Caudate nucleus (tissue), 63 donors: ENCODE measurements at places on chromosomes 12 and 14.

DNA sequence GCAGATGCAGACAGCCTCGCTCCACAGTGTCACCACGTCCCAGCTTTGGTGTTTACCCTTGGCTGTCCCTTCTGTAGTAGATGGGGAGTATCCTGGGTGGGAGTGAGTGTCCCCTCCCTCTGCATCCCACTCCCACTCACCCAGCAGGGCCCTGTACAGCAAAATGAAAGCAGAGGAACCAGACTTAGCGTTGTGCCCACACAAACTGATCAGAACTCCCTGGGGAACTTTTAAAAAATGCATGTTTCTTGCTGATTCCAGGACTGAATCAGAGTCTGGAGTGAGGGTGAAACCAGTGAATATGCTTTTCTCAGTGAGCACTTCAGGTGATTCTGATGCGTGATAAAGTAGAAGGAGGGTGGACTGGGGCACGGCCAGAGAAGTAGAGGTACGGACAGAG lies 2.9 kb downstream of the ACVRL1 start:
- no peak for DNase-seq

DNA sequence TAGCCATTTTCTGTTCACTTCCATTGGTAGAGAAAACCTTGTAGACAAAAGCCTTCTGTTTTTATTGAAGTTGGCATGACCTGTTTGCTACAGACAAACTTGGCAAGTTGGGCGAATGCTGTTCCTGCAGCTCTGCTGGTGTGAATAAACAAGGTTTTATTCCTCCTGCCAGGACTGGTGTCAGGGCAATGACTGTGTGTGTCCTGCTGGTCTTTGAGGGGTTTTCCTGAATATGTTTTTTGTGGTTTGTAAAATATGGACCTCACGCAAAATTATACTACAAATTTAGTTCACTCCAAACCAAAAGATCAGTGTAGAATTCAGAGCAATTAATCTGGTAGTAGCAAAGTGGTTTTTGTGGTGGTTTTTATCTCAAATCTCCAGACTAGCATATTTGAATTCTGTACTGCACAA lies 140.8 kb downstream of the ERC1 start:
- no peak for DNase-seq

DNA sequence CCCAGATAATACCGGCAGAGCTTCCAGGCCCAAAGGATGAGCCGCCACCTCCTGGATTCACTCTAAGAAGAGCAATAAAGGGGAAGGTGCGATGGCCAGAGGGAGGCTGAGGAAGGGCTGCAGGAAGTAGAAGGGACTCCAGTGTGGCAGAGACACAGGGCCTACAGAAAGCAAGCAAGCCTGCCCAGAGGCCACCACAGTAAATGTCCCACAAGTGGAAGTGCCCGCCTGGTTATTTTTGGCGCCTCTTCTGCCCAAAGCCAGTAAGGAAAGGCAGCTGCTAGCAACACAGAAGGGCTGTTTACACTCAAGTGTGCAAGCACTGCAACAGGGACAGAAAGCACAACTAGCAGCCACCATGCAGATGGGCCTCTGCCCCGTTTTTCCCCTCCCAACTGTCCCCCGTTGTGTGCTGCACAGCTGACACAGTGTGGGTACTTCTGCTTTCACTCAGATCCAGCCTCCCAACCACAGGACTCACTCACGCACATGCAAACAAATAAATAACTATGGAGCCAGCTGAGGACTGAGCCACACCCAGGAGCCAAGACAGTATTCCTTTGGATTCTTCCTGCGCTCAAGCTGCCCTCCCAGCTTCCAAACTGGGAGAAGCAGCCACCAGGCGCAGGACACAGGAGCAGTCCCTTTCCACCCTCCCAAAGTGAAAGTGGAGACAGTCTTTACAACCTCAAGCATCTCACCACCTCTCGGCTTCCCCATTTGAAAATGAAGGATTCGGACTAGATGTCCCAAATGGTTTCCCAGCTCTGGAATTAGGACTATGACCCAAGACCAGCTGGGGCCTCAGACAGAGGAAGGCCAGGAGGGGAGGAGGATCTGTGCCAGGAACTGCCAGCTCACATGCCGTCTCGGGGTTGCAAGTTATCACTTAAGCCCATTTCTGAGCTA lies 40.0 kb upstream of the PNMA1 start:
- DNase-seq: peak; percentile 44

- DNase-seq: no peak
Measured at GRCh38 chr14:75184492-75184891, 8.1 kb upstream of the TMED10 start.

- DNase-seq: no peak
Measured at GRCh38 chr14:65321370-65321875, 91.1 kb upstream of the FUT8 start.

DNA sequence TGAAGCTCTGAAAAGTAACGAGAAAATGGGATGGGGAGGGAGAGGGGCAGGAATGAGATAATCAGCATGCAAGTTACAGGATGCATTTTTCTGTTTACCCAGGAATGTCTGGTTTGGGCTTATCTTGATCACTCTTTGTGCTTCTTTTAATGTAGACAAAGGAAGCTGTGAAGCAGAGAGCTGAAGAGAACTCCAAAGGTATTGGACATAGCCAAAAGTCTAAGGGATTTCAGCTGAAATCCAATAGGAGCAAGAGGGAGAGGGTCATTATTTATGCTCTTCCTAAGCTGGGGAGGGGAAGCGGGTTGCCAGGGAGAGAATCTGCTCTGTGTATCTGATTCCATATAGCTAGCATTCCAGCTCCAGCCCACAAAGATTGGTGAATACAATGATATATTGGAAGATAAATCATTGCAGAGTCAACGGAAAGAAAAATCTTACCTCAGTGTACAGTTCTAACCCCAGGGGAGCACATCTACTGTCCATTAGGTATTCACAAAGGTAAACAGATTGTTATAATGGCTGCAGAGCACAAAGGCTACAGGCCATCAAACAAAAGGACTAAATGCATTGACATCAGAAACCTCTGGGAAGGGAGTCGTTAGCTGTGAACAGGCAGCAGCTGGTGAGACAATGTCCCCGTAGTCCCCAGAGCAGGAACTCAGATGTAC lies 61.0 kb upstream of the PELI2 start:
- DNase-seq: no peak

GRCh38 chr12:120089796-120090195 lies 26.8 kb downstream of the RAB35 start:
- no peak for DNase-seq

DNA sequence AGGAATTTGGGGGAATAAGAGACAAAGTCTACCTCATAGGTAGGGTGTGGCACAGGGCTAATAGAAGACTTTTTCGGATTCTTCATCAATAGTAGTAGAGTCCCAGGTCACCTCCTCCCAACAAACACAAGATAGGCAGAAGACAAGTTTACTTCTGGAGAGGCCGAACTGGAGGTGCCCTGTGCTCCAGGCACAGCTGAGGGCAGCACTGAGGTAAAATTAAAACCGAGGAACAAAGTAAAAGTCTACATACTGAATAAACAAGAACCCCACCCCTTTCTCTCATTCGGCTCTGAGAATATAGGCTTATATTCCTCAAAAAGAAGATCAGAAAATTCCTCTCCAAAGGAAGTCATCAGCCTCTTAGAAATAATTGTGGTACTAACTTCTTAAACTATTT lies 161.5 kb downstream of the SEC23A start:
- DNase-seq: no peak

- DNase-seq: no peak
Measured at GRCh38 chr12:79782172-79782900, 91.6 kb upstream of the PAWR start.

GRCh38 chr12:6082613-6083012 lies 41.9 kb downstream of the VWF start:
- no peak for DNase-seq

DNA sequence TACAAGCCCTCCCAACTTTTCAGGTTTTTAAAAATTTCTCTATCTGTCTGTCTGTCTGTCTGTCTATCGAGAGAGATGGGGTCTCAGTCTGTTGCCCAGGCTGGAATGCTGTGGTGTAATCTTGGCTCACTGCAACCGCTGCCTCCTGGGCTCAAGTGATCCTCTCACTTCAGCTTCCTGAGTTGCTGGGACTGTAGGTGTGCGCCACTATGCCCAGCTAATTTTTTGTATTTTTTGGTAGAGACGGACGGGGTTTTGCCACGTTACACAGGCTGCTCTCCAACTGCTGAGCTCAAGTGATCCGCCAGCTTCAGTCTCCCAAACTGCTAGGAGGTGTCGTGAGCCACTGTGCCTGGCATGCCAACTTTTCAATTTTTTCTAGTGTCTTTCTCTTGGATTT lies 437.2 kb downstream of the PCNX1 start:
- no peak for DNase-seq

DNA sequence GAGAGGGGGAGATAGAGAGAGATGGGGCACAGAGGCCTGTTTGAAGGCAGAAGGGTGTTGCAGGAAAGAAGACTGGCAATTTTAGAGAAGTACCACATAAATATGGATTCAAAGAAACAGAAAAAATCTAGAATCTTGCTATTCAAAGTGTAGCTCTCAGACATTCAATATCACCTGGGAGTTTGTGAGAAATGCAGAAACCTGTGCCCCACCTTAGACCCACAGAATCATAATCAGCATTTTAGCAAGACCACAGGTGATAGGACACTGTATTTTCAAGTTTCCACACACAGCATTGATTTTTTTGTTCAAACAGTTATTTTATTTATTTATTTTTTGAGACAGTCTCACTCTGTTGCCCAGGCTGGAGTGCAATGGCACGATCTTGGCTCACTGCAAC lies 3.3 kb downstream of the NEDD8 start:
- DNase-seq: no peak

- no peak for DNase-seq
Measured at GRCh38 chr14:59268011-59268410, 79.5 kb downstream of the DAAM1 start.

DNA sequence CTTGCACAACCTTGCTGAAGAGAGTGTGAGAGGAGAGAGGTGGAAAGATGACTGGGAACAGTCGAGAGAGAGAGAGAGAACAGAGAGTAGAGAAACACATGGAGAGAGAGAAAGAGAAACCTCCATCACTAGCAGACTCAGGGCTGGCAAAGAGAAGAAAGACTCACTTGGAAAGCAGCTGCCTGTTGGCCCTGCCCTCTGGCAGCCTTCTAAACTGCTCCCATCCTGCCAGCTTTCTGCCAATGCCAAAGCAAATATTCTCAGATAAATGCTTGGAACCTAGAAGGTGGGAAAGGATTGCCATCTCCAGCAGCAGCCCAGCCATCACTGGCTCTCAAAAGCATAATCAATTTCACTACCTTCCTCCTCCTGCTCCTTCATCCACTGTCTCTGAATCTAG lies 107.9 kb upstream of the WSCD2 start:
- DNase-seq: no peak

GRCh38 chr12:30329281-30329680 lies 366.4 kb downstream of the IPO8 start:
- no peak for DNase-seq

DNA sequence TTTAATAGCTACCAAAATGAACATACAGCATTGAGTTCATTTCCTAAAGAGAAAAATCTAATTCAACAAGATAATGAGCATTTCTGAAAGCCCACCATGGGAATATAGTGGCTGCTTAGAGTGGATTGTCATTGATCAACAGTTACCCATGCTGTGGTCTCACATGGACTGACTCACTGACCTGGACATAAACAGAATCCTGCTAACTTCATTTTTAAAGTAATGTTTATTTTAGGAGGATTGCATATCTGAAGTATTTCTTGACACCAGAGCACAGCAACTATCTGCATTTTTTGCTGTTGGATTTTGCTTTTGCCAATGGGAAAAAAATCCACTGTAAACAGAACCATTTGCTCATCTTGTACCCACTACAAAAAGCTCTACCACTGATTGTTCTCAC lies 71.7 kb downstream of the KCNC2 start:
- no peak for DNase-seq

DNA sequence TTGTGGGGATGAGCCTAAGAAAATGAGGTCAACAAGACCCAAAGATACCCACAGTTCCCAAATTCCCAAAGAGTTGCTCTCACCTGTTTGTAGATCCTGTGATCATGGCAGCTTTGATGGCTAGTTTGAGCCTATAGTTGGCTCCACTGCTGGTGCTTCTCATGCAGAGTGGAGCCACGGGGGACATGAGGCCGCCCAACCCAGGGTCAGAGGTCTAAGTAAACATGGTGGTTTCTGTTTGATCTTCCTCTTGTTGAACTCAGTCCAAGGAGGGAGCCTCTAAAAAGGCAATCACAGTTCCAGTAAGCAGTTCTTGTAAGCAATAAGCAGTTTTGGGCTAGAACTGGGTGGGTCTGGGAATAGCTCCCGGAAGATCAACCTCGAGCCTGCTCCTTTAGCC lies 125.6 kb upstream of the DHRS4 start:
- no peak for DNase-seq

DNA sequence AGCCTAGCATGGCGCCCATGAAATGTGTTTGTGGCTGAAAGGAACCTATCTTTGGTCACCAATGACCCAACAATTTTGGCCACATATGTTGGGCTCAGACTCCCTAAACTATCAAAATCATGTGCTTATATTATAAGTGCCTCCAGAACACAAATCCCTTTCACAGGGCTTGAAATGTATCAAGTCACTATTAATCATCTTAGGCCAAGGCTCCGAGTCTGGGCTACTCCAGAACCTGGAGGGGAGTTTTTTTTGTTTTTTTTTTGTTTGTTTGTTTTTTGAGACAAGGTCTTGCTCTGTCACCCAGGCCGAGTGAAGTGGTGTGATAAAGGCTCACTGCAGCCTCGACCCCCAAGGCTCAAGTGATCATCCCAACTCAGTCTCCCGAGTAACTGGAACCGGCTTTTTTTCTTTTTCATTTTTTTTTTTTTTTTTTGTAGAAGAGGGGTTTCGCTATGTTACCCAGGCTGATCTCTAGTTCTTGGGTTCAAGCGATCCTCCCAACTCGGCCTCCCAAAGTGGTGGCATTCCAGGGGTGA lies 989 bp upstream of the DRAM1 start:
- DNase-seq: no peak

DNA sequence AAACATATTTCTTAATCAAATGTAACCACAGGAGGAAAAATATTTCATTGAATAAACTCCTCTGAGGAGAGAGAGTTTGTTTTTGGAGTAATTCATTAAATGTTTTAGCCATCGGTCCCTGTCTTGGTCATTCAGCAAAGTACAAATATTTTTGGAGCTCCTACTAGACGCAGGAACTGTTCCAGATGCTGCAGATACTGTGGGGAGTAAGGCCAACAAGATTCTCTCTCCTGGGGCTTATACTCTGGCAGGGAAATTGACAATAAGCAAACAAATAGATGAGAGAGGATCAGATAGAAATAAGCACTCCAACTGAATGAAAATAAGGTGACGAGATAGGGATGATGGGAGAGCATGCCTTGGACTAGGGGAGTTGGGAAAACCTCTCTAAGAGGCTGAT lies 264.1 kb downstream of the TTC8 start:
- no peak for DNase-seq

DNA sequence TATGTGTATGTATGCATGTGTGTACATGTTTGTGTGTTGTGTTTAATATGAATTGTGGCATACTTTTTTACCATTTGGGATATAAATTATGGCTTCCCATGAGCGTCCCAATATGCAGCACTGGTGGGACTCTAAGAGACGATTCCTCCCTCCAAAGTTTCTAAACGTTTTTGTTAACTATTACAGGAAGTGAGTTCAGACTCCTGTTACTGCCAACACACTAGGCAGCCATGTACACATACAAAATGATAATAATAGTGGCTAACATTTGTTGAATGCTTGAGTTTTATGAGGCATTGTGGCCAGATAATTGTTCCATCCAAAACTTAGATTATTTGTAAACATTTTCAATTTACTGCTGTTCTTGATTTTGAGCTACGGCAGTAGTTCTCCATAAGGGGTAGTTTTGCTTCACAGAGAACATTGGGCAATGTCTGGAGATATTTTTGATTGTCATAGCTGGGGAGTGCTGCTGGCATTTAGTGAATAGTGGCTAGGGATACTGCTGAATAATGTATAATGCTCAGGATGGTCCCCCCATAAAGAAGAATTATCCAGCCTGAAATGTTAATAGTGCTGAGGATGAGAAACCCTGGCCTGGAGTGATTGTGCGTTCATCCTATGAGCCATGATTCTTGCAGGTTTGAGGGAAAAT lies 45.1 kb downstream of the ARID2 start:
- no peak for DNase-seq
